Stomach (tissue), 19 donors: ENCODE measurements at places on chromosomes 11 and 22. TPM values are rescaled to one million over a fixed set of nuclear protein-coding genes. Genes with fewer than 3 reads are reported as not detected.

Gene RFPL3
- not detected for total RNA-seq

Gene PIH1D2
- total RNA-seq, result 12.5 TPM

Gene SEPTIN3
- total RNA-seq, result not detected

Gene KIAA1671
- 30.8 TPM for total RNA-seq

Gene ZBTB16
- 30.1 TPM for total RNA-seq

Gene SYT9
- not detected for total RNA-seq

Gene OSM
- total RNA-seq, result not detected
